Effector memory CD4-positive, alpha-beta T cell (primary cell): ENCODE measurements at places on chromosomes 7 and 10.

DNA sequence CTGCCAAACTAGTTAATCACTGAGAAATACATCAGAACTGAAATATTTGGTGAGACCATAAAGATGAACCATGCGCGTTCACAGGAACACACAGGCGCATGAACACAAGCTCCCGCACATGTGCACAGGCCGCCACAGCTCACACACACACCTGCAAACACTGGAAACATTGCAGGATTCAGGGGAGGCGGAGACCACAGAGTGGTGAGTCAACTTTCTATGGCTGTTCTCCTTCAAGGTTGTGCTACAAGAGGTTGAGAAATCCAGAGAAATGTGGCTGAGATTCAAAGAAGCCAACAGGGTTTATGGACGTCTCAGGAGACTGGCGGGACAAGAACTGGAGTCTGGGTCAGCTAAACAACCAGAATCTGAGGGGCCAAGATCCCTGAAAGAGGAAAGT lies 17.8 kb downstream of the ESYT2 start:
- DNase-seq: no peak
- H3K4me1 ChIP-seq: peaks cover 58% of the 10 kb centered on the region
- H3K4me3 ChIP-seq: peak overlapping the region; percentile 27
- peak overlapping the region; percentile 71 for H3K27ac ChIP-seq
- peaks cover 11% of the 10 kb centered on the region for H3K36me3 ChIP-seq

GRCh38 chr7:73432676-73433075 lies 902 bp upstream of the FZD9 start:
- no peaks in the 10 kb centered on the region for H3K27me3 ChIP-seq
- DNase-seq: no peak
- peaks cover 3% of the 10 kb centered on the region for H3K4me1 ChIP-seq
- H3K4me3 ChIP-seq: no peak overlapping the region
- no peaks in the 10 kb centered on the region for H3K36me3 ChIP-seq

- no peaks in the 10 kb centered on the region for H3K27me3 ChIP-seq
- no peaks in the 10 kb centered on the region for H3K4me1 ChIP-seq
- no peak overlapping the region for H3K27ac ChIP-seq
These were observed 93.4 kb upstream of the ZNF479 start for GRCh38 chr7:57225666-57226065.

DNA sequence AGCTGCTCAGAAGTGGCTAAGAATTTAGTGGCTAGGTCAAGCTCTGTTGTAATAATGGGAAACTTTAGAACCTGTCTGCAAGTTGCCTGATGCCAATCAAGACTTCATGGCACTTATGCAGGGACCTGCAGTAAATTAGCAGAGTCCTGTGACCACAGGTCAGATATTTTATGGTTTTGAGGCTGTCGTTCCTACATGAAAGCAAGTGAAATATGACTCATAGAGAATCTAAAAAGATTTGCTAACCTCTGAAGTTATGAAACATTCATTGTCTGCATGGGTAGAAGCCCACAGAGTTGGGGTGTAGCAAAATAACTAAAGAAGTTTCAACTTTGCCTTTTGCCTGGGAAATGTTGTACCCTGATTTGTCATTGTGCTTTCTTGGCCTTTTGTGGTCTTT lies 32.3 kb downstream of the SLC39A12 start:
- H3K36me3 ChIP-seq: no peaks in the 10 kb centered on the region
- H3K4me1 ChIP-seq: no peaks in the 10 kb centered on the region
- no peak overlapping the region for H3K4me3 ChIP-seq
- no peak for DNase-seq
- H3K27me3 ChIP-seq: no peaks in the 10 kb centered on the region

DNA sequence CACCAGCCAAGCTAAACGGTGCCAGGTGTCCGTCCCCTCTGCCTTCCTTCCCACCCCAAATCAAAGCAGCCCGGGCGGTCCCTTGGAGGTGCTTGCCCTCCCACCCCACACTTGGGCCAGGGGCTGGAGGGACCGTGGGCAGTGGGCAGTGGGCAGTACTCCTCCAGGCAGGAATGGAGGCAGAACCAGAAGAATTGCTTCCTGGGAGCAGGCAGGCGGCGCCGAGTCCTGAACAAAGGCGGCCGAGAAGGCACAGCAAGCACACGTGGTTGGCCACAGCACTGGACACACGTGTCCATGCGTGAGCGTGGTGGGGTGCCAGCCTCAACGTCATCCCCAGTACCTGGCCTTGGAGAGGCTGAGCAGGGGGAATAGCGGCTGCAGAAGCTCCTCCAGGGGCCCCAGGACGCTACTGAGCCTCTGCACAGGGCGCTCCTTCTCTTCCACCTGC lies 48.4 kb upstream of the NKX6-2 start:
- H3K27ac ChIP-seq: no peak overlapping the region
- no peaks in the 10 kb centered on the region for H3K27me3 ChIP-seq
- no peaks in the 10 kb centered on the region for H3K4me1 ChIP-seq
- no peak overlapping the region for H3K4me3 ChIP-seq

DNA sequence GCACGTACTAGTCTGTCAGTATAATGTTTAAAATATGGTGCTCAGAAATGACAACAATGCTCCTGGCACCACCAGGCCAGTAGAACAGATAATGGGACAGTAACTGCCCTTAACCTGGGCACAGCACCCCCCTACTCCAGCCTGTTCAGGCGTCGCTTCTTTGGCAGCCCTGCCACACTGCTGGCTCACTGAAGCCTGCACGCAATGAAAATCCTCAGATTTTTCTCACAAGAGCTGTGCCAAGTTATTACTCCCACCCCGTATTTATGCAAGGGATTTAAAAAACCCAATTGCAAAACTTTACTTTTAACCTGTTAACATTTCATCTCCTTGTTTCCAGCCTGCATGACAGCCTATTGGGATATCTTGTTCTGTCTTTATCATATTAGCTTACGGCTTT lies 56.6 kb upstream of the LAMB1 start:
- H3K4me1 ChIP-seq: no peaks in the 10 kb centered on the region
- no peaks in the 10 kb centered on the region for H3K36me3 ChIP-seq
- DNase-seq: no peak
- no peaks in the 10 kb centered on the region for H3K27me3 ChIP-seq

- H3K4me3 ChIP-seq: no peak overlapping the region
- no peaks in the 10 kb centered on the region for H3K27me3 ChIP-seq
- H3K27ac ChIP-seq: no peak overlapping the region
These were observed 731.2 kb downstream of the TNS3 start for GRCh38 chr7:46850563-46851330.

- H3K4me1 ChIP-seq: no peaks in the 10 kb centered on the region
- DNase-seq: no peak
- no peaks in the 10 kb centered on the region for H3K27me3 ChIP-seq
These were observed 75.2 kb downstream of the MYL10 start for GRCh38 chr7:101553771-101554445.

- H3K27ac ChIP-seq: no peak overlapping the region
- no peaks in the 10 kb centered on the region for H3K36me3 ChIP-seq
- DNase-seq: no peak
- no peaks in the 10 kb centered on the region for H3K27me3 ChIP-seq
- H3K4me1 ChIP-seq: peaks cover 32% of the 10 kb centered on the region
- peak overlapping the region; percentile 89 for H3K4me3 ChIP-seq
These were observed 3.2 kb downstream of the SFMBT2 start for GRCh38 chr10:7407368-7408290.

GRCh38 chr10:82874671-82875070 lies 999.7 kb downstream of the NRG3 start:
- H3K4me3 ChIP-seq: no peak overlapping the region
- no peaks in the 10 kb centered on the region for H3K36me3 ChIP-seq
- no peaks in the 10 kb centered on the region for H3K27me3 ChIP-seq
- no peak overlapping the region for H3K27ac ChIP-seq
- H3K4me1 ChIP-seq: no peaks in the 10 kb centered on the region

GRCh38 chr10:44539178-44539577 lies 154.3 kb upstream of the CXCL12 start:
- H3K36me3 ChIP-seq: no peaks in the 10 kb centered on the region
- no peaks in the 10 kb centered on the region for H3K4me1 ChIP-seq
- no peak for DNase-seq

- peaks cover 63% of the 10 kb centered on the region for H3K4me1 ChIP-seq
- peak overlapping the region; percentile 43 for H3K27ac ChIP-seq
- no peak for DNase-seq
- H3K27me3 ChIP-seq: no peaks in the 10 kb centered on the region
- peak overlapping the region; percentile 11 for H3K4me3 ChIP-seq
These were observed 15.9 kb downstream of the ITPRIP start for GRCh38 chr10:104322416-104322782.
